Natural killer cell (primary cell): ENCODE measurements at places on chromosomes 3 and 15. TPM values are rescaled to one million over a fixed set of nuclear protein-coding genes. Genes with fewer than 3 reads are reported as not detected.

Gene HTR3C
- not detected for total RNA-seq

Gene THBS1
- 27.1 TPM for total RNA-seq

Gene BBS4
- total RNA-seq = 24.7 TPM

Gene CYP11A1
- total RNA-seq = 5.1 TPM

GRCh38 chr3:10678796-10679376 lies 137.1 kb upstream of the SLC6A11 start:
- H3K4me1 ChIP-seq = no peaks in the 10 kb centered on the region
- H3K36me3 ChIP-seq = no peaks in the 10 kb centered on the region
- no peak overlapping the region for H3K27ac ChIP-seq
- H3K27me3 ChIP-seq = no peaks in the 10 kb centered on the region
- DNase-seq = no peak
- no peak overlapping the region for H3K4me3 ChIP-seq

- DNase-seq = no peak
- H3K27me3 ChIP-seq = no peaks in the 10 kb centered on the region
- H3K4me3 ChIP-seq = no peak overlapping the region
- H3K27ac ChIP-seq = no peak overlapping the region
- H3K4me1 ChIP-seq = no peaks in the 10 kb centered on the region
- no peaks in the 10 kb centered on the region for H3K36me3 ChIP-seq
Observed at GRCh38 chr3:41148478-41148877, 50.8 kb upstream of the CTNNB1 start.

GRCh38 chr3:174101244-174101643 lies 703.7 kb downstream of the NLGN1 start:
- no peak for DNase-seq
- H3K4me1 ChIP-seq = no peaks in the 10 kb centered on the region
- H3K27ac ChIP-seq = no peak overlapping the region
- H3K27me3 ChIP-seq = no peaks in the 10 kb centered on the region

DNA sequence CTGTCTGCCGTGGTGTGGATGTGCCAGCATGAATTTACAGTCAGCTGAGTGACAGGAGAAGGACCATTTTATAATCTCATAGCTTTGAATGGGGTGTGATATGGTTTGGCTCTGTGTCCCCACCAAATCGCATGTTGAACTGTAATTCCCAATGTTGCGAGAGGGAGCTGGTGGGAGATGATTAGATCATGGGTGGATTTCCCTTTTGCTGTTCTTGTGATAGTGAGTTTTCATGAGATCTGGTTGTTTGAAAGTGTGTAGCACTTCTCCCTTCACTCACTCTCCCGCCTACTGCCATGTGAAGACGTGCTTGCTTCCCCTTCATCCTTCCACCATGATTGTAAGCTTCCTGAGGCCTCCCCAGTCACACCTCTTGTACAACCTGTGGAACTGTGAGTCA lies 111.9 kb upstream of the CHD2 start:
- H3K4me3 ChIP-seq = no peak overlapping the region
- no peaks in the 10 kb centered on the region for H3K36me3 ChIP-seq
- H3K27ac ChIP-seq = no peak overlapping the region
- no peaks in the 10 kb centered on the region for H3K4me1 ChIP-seq
- H3K27me3 ChIP-seq = no peaks in the 10 kb centered on the region
